Urothelium cell line (cell line): ENCODE measurements at places on chromosomes 3 and 15.
A peak's percentile ranks its signal among the peaks of the same experiment; 100 is the strongest.

DNA sequence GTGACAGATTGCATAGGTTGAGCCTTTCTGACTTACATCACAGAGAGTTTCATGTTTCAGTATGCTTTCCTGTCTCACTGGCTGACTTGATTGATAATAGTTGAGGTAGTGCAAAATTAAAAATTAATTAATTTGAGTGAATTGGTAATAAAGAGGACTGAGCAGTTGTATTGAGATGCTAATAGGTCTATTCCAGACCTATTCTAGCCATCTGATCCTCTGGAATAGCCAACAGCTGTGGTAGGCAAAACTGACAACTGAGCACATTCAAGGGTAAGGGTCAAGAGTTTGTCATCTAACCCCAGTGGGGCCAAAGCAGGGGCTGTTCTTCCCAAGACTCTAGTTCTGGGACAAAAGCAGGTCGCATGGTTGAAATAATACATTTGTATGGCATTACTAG lies 132.4 kb downstream of the EPHA3 start:
- DNase-seq: no peak

GRCh38 chr15:25251700-25252390 lies 187.0 kb downstream of the UBE3A start:
- no peak for DNase-seq

- no peak for DNase-seq
Observed at GRCh38 chr15:70632491-70633102, 130.8 kb downstream of the UACA start.

GRCh38 chr3:163058031-163058854 lies 1561.6 kb downstream of the OTOL1 start:
- no peak for DNase-seq

DNA sequence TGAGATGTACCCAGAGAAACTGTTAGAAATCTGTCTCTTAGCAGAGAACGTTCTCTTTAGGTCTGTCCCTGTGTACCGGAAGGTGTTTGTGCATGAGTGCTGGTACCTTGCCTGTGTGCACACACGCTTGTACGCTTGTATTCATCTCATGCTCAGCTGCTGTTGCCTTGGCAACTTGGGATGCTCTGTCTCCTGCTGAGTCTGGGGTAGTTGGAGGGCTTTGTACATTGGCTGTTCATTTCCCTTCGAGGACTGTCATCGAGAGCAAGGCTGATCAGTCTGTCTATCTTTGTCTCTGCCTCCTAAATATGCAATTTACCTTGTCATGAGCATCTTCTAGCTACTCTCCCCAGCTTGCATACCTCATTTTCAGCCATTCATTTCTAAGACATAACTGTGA lies 147.2 kb downstream of the SLCO3A1 start:
- no peak for DNase-seq

DNA sequence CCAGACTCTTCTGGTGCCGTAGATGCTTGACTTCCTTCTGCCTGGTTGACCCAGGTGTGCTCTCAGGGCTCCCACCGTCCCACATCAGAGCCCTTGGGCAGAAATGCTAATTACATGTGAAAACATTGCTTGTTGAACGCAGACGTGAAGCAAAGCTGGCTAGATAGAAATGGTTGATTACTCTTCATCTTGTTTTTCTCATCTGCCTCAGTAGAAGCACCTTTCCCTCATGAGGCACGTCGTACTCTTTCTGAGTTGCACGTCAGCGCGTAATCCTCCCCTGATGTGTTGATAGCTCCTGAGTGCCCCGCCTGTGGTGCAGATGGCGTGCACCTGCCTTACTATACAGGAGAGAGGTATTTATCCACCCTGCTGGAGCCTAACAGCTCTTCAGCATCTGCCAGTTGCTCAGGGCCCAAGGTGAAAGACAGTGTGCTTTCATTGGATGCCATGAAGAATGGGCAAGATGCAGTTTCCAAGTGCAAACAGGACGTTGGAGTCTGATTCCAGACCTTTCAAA lies 18.1 kb downstream of the MAP6D1 start:
- DNase-seq: no peak

DNA sequence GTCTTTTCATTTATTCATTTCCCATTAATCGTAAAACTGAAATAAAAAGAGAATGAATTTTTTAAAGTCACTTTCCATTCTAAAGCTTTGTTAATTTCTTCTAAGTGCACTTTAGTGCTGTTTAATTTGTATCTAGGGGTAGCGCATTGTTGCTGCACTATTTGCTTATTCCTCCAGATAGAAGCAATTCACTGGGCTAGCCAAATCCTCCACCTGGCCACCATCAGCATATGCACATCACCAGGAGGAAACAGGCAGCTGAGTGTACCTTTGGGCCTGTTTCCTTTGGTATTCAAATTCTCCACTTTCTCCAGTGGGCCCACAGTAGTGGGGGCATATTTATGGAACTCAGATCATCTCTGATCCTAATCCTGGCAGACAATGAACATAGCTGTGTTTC lies 29.8 kb upstream of the CPB1 start:
- DNase-seq: no peak

GRCh38 chr3:22594990-22595389 lies 608.1 kb upstream of the UBE2E2 start:
- no peak for DNase-seq

DNA sequence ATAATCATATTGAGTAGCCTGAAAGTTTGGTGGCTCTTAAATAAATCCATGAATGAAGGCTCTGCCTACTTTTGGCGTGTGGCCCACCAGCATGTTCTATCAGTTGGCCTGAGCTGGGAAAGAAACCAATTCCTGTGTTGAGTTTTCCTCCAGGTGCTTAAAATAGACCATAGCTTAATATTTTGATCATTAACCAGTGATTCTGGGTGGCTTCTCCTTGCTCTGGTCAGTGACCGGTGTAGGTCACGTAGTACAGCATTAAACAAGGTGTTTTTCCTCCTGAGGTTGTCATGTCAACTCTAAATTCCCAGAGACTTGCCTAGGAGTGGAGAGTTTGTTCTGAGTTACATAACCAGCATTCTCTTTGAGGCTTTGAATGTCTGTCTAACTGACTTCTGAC lies 1.3 kb downstream of the HHLA2 start:
- no peak for DNase-seq

GRCh38 chr15:66452420-66452819 lies 45.1 kb downstream of the SNAPC5 start:
- DNase-seq: no peak

GRCh38 chr3:112972158-112972557 lies 2.7 kb downstream of the CD200R1 start:
- DNase-seq: no peak

GRCh38 chr15:67186688-67187087 lies 67.8 kb downstream of the AAGAB start:
- no peak for DNase-seq

- DNase-seq: no peak
Observed at GRCh38 chr15:77898811-77899730, 178.4 kb downstream of the TBC1D2B start.

GRCh38 chr3:29577250-29577649 lies 296.4 kb downstream of the RBMS3 start:
- DNase-seq: no peak

- no peak for DNase-seq
Observed at GRCh38 chr3:125266971-125267370, 54.4 kb upstream of the SLC12A8 start.

GRCh38 chr15:70036585-70037291 lies 61.0 kb downstream of the TLE3 start:
- no peak for DNase-seq

DNA sequence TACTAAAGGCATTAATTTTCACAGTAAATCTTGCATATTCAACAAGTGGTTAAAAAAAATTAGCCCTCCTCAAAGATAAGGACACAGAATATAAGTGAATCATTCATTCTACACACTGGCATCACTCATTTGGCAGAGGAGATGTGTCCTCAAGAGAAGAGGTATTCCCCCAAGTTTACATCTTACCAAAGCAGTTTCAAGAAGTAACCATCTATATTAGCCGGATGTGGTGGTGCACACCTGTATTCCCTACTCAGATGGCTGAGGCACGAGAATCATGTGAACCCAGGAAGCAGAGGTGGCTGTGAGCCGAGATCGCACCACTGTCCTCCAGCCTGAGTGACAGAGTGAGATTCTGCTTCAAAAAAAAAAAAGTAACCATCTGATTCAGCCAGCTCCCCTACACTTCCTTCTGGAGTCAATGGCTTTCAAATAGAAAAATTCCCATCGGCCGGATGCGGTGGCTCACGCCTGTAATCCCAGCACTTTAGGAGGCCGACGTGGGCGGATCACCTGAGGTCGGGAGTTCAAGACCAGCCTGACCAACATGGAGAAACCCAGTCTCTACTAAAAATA lies 15.4 kb downstream of the RAF1 start:
- no peak for DNase-seq

DNA sequence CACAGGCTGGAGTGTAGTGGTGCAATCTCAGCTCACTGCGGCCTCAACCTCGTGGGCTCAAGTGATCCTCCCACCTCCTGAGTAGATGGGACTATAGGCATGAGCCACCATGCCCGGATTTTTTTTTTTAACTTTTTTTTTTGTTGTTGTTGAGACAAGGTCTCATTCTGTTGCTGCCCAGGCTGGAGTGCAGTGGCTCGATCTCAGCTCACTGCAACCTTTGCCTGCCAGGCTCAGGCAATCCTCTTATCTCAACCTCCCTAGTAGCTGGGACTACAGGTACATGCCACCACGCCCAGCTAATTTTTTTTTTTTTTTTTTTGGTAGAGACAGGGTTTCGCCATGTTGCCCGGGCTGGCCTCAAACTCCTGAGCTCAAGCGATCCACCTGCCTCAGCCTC lies 64.1 kb downstream of the NOX5 start:
- no peak for DNase-seq

DNA sequence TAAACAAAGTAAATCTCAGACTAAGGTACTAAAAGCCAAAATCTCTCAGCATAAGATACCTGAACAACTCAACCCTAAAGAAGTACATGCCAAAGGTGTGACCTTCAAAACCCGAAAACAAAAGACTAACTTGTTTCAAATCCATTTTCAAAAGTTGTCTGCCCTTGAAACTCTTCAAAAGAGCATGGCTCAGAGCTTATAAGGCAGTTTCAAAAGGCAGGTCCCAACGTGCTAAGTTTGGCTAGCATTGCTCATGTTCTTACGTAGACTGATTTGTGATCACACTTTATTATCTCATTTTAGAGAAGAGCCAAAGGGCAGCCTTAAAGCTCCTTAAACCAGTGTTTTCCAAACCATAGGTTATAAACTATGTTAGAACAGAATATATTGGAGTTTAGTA lies 112.2 kb downstream of the FEZF2 start:
- no peak for DNase-seq

- peak; percentile 76 for DNase-seq
Observed at GRCh38 chr15:67109141-67110034, 44.0 kb downstream of the SMAD3 start.

DNA sequence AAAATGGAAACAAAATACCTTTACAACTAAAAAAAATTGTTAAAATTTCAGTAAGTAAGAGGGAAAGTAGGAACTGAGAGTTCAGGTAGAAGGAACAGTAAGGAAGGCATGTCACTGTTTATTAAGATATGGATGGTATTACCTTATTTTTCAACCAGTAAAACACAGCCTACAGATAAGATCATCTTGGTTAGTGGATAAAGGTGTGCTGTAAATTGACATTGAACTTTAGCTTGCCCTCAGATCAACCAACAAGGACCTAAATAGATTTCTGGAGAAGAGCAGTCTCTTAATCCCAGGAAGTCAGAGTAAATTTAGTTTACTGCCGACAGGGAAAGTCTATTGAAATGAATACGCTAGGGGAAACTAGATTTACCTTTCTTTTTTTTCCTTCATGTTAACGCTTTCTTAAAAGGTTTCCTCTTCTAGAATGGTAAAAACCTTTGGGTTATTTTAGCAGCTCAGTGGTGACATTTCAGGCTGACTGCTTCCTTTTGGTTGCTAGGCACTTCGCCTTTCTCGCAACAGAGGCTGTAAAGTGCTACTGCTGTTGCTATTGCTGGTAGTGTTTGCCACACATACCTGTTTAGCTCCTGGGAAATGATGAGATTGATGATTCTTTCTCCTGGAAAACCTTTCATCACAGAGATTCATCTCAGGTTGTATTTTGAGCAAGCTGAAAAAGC lies 12.9 kb downstream of the DZIP3 start:
- no peak for DNase-seq

DNA sequence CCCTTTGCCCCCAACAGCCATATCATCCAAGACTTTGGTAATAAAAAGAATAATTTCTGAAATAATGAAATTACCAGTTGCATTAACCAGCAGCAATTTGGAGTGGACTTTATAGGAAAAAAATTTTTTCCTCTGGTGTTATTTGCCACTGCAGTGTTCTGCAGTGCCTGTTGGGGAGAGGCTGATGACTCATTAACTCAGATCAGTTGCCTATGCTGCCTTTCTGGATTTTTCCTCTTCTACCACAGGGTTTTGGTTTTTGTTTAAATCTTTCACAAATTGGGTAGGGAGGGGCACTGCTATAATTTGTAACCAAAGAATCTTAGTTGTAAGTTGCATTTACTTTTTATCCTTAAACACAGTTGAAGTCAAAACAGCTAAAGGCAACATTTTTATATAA lies 22.7 kb downstream of the ATP6V1A start:
- DNase-seq: peak; percentile 60

DNA sequence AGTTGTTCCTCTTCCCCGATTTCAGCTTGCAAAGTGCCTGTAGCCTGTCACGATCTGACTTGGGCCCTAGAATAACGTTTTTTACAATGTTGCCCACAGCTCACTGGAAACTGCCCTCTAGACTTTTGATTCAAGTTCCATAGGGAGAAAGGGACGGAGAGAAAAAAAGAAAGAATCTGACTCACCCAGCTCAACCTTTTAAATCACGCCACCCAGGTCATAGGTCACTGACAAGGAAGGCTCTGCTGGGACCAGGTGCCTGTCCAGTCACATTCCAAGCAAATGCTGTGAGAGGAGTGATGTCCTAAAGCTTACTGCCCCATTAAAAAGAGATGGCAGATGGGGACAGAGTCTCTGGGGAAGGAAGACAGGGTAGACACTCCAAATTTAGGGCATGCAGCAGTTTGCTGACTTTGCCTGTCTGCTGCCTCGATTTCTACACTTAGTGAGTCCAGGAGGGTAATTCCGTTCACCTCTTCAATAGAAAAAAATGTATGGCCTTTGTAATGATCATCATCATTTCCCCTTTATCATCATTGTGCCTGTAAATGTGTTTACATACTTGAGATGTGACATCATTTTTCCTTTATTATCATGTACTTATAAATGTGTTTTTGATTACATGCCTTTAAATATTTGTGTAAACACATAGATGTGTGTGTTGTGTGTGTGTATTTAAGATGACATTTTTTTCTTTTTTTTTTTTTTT lies 8.4 kb upstream of the MYO1E start:
- no peak for DNase-seq

- DNase-seq: no peak
Observed at GRCh38 chr15:64754663-64755426, 20.5 kb downstream of the RBPMS2 start.

GRCh38 chr15:69990566-69991421 lies 106.9 kb downstream of the TLE3 start:
- DNase-seq: no peak

GRCh38 chr3:183328164-183328563 lies 75.1 kb downstream of the B3GNT5 start:
- DNase-seq: no peak
